ENCODE measurements at places on chromosomes 16 and 17.

GRCh38 chr17:9240659-9241370 lies 219.5 kb downstream of the NTN1 start:
- peak; percentile 23 for DNase-seq

GRCh38 chr17:55806745-55807495 lies 56.1 kb downstream of the PCTP start:
- no peak for DNase-seq

DNA sequence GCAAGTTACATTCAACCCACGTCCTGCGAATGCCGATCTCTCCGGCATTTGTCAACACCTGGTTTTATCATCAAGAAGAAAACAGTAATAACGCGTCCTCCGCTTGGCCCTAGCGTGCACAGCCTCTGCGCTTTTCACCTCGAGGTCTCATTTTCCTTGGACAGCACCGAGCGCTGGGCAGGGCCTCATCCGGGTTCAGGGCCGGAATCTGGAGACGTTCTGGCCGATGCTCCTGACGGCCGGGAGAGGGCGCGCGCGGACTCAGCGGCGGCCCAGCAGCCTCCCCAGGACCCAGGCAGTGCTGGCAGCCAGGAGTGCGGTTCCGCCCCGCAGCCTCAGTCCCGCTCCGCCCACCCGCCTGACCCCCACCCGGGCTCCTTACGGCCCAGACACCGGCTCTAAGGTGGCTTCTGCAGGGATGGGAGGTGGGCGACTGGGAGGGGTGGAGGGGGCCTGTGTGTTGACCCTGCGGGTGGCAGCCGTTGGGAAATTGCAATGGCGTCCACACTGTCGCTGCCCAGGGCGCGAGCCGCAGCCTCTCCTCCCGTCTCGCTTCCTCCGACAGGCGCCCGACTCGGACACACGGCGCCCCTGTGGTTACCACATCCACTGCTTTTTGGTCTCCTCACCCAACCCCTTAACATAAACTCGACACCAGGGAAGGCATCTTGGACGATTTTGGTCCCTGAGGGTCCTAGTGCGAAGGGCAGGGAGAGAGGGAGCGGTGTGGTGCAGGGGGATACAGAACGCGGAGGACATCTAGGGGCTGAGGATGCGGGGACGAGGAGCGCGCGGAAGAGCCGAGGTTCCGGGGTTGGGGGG lies 7.4 kb upstream of the FLYWCH1 start:
- peak; percentile 92 for DNase-seq

DNA sequence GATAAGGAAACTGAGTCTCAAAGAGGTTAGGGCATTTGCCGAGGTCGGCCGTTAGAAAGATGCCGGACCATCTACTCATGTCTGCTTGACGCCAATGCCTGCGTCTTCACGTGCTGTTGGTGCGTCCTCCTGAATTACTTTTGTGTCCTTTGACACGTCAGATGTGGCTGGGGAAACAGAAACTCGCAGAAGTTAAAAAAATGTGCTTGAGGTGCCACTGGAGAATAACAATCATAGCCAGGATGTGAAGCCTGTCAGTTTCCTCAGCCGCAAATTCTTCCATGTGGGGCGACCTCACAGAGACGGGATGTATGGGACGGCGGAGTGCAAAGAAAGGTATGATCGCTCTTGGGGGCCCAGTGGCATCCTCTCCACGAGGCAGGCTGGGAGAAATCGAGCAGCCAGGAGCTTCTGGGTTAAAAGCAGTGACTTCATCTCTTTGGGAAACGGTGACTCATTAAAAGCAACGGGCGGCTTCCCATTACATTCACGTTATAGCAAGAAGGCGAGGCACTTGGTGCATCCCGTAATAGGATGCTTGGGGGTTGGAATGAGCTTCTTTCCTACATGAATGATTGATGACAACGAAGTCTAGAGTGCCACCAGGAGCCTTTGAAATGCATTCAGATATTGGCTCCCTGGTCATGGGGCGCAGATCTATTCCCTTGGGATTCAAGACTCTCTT lies 67.8 kb downstream of the BMERB1 start:
- peak; percentile 92 for DNase-seq

- DNase-seq = no peak
These were observed 5.2 kb downstream of the TMEM220 start for GRCh38 chr17:10724546-10725195.

- no peak for DNase-seq
These were observed 105.3 kb upstream of the ASIC2 start for GRCh38 chr17:33398386-33398785.

- DNase-seq = no peak
These were observed 1.1 kb upstream of the ZNF263 start for GRCh38 chr16:3282103-3282729.

DNA sequence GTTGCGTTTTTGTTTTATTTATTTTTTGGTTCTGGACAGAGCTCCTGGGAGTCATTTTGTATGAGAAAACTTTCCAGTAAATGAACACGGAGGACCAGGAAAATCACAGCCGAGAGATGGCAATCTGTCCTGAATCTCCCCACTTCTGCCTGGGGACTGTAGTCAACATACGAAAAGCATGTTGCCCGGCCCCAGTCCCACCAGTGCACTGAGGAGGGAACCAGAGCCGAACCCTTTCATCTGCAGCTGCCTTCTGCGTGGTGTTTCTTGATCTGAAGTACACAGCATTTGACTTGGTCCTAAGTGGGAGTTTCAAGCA lies 18.9 kb downstream of the SNX11 start:
- no peak for DNase-seq

GRCh38 chr17:54867634-54868033 lies 33.0 kb upstream of the TOM1L1 start:
- no peak for DNase-seq

GRCh38 chr16:84155226-84155625 lies 10.1 kb downstream of the DNAAF1 start:
- DNase-seq = no peak

GRCh38 chr17:8384801-8385378 lies 1.9 kb upstream of the RPL26 start:
- peak; percentile 87 for DNase-seq

DNA sequence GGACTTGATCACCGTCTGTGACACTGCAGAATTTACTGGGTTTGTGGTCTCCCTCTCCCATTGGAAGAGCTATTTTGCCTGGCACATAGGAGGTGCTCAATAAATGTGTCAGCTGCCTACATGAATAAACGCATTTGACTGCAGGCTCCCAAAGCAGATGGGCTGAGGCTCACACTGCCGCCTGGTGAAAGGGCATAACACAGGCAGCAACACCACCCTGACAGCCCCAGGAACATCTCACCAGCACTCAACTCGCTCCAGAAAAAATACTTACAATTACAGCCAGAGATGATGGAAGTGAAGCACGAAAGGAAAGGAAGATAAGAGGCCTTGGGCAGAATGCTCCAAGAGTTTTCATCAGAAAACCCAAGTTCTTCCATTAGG lies 73.9 kb downstream of the RPH3AL start:
- no peak for DNase-seq

Data from Caki2 (cell line).